ENCODE measurements at places on chromosomes 11 and 22.

- DNase-seq, result no peak
Measured at GRCh38 chr22:46246178-46246577, 3.9 kb downstream of the CDPF1 start.

GRCh38 chr22:31881200-31881599, 63.1 kb upstream of the YWHAH start:
- no peak for DNase-seq

DNA sequence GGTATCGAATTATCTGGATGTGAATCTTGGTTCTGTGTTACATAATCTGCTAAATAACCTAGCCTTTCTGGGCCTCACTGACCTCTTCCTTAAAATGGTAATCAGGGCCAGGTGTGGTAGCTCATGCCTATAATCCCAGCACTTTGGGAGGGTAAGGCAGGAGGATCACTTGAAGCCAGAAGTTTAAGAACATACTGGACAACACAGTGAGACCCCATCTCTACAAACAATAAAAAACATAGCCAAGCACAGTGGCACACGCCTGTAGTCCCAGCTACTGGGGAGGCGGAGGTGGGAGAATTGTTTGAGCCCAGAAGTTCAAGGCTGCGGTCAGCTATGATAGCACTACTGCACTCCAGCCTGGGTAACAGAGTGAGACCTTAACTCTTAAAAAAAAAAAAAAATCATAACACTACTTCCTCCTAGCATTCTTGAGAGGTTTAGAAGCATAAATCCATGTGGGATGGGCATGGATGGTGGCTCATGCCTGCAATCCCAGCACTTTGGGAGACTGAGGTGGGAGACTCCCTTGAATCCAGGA, 72.5 kb downstream of the C11orf65 start:
- DNase-seq, result no peak

DNA sequence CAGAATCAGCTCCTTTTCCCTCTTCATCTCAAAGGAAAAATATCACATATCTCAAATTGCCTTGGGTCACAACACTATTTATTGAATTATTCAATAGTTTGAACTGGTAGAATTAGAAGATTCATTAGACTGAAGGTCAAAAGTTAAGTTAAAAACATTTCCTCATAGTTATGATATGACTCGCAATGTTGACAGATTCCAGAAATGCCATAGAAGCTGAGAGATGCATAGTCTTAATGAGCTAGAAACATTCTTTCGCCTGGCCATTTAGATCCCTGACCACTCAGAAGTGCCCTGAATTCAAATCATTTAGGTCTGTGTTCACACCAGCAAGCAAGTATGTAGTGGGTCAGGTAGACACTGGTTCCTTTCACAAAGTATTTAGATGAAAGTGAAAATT, 44.4 kb downstream of the FAT3 start:
- DNase-seq, result peak; percentile 54

- no peak for DNase-seq
Measured at GRCh38 chr22:25352294-25352680, 132.8 kb downstream of the CRYBB2 start.

DNA sequence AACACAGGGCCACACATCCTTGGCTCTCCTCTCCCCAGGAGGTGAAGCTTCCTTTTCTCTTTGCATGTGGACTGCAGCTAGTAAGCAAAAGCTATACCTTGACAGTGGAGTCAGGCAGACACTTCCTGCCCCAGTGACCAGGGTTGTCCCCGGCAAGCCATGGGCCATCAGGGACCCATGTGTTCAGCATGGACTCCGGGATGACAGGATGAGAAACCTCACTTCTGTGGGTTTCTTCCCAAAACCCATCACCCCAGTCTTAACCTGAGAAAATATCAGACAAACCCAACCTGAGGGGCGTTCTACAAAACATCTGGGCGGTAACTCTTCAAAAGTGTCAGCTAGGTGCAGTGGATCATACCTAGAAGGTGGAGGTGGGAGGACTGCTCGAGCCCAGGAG, 40.2 kb downstream of the GNB1L start:
- no peak for DNase-seq

DNA sequence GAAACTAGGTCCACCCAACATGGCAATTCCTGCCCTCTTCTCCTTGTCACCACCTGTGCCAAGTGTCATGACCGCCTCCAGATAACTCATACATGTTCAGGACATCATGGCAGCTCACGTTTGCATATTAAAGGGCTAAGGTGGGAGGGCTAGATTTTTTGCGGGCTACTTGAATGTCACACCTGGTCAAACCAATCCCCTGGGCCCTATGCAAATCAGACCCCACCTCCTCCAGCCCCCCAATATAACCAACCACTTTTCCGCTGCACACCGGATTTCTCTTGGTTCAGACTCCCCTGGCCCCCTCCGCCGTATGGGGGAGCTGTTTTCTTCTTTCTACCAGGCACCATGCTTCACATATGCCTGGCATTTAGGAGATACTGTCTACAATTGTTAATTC, 12.6 kb downstream of the UPB1 start:
- DNase-seq, result no peak

- DNase-seq, result peak; percentile 66
Measured at GRCh38 chr11:17384002-17384511, 4.4 kb downstream of the KCNJ11 start.

- DNase-seq, result no peak
Measured at GRCh38 chr11:33291004-33291777, 34.0 kb downstream of the HIPK3 start.

DNA sequence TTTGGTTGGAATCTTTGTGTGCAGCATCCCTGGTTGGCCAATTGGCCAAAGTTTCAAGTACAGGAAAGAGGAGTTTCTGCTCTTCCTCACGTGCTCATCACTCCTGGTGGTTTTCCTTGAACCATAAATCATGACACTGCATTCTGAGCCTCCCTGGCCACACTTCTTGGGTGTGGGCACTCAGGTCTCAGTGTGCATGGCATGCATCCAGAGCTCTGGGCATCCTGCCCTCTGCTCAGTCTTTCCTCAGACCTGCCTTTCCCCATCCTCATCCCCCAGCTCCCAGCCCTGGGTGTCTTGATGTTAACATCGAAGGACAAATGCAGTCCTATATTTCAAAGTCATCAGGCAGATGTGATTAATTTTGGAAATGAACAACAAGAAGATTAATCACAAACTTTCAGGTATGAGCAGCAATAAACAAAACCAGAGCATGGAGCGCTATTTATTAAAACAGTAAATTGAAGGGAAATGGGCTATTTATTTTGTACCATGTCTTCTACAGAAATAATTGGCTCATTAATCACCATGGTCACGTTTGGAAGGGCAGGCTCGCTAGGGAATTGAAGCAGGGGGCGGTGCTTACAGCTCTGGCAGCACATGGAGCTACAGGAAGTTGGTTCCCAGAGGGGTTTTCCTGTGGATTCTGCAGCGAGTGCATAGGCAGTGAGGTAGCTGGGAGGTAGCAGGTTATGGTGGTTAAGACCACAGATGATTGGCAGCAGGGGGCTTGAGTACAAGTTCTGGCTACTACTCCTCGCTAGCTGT, 89.6 kb downstream of the CSNK2A3 start:
- no peak for DNase-seq

DNA sequence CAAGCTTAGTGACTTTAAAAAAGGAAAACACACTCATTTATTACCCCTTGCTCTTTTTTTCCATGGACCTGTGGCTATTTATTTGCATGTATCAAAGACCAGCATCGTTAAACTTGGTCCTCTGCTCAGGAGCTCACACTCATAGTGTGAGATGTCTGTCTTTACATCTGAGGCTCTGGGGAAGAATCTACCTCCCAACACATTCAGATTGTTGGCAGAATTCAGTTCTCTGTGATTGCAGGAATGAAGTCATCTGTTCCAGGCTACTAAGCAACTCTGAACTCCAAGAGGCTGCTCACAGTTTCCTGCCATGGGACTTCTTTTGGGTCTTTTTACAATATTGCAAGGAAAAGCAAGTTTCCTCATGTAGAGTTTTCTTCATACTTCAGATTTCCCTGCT, 138.8 kb downstream of the LRRC4C start:
- no peak for DNase-seq

Data from HCEC 1CT (cell line).